ENCODE measurements at places on chromosomes 7 and 10.

DNA sequence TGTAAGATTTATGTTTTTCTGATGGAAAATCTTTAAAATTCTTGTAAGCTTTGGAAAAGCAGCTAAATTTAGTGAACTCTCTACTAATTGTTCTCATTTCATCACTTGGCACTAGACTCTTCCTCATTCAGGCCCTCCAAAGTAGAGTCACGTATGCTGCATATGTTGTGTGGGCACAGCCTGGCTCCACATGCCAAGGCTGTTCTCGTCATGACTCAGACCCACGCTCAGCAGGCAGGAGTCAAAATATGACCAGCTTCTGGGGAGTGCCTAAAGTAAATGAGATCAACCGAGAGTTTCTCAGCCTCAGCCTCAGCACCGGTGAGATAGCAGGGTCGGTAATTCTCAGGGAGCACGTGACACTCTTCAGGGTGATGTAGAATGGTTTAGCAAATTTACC lies 1672.9 kb downstream of the REEP3 start:
- no peak for DNase-seq

- no peak for DNase-seq
Observed at GRCh38 chr7:43392638-43393330, 190.1 kb upstream of the STK17A start.

GRCh38 chr10:1151076-1152033 lies 95.2 kb downstream of the WDR37 start:
- DNase-seq = peak; percentile 13

- no peak for DNase-seq
Observed at GRCh38 chr7:112263519-112263918, 57.0 kb downstream of the ZNF277 start.

GRCh38 chr7:47045207-47046051 lies 536.5 kb downstream of the TNS3 start:
- DNase-seq = peak; percentile 43

- DNase-seq = no peak
Observed at GRCh38 chr7:23043441-23043840, 29.5 kb upstream of the HYCC1 start.

DNA sequence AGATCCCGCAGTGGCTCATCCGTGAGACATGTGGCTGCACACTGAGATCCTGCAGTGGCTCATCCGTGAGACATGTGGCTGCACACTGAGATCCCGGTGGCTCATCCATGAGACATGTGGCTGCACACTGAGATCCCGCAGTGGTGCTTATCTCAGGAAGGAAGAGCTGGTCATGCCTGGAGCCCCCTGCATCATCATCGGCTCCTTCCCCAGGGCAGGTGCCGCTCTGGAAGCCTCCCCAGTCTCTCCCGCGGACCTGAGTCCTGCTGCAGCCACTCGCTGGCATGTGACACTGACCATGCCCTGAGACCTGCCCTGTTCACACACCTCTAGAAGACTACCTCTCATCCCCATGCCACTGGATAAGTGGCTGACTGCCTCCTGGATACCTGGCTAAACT lies 181.3 kb downstream of the PTPRN2 start:
- no peak for DNase-seq

- DNase-seq = peak; percentile 78
Observed at GRCh38 chr10:3424111-3424851, 251.7 kb upstream of the PITRM1 start.

DNA sequence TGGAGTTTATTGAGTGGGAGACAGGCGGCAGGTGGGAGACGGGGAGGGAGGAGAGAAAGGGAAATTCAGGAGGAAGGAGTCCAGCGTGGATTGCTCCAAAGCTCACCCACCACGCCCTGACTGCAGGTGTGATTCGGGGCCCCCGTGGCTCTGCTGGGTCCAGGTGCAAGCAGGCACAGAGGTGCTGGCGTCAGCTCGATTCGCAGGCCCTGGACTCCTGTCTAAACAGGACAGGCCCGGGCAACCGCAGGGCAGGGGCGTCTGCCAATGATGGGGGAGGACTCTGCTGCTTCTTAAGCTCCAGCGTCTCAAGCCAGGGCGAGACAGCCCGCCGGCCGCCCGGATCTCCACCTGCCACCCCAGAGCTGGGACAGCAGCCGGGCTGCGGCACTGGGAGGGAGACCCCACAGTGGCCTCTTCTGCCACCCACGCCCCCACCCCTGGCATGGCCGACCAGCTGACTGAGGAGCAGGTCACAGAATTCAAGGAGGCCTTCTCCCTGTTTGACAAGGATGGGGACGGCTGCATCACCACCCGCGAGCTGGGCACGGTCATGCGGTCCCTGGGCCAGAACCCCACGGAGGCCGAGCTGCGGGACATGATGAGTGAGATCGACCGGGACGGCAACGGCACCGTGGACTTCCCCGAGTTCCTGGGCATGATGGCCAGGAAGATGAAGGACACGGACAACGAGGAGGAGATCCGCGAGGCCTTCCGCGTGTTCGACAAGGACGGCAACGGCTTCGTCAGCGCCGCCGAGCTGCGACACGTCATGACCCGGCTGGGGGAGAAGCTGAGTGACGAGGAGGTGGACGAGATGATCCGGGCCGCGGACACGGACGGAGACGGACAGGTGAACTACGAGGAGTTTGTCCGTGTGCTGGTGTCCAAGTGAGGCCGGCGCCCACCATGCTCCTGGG lies at the start of gene CALML3:
TSS of gene CALML3 (plus strand) at position 321 of the 920 bp plus-strand sequence. CDS start at position 446, 125 bp downstream.
- no peak for DNase-seq

- DNase-seq = no peak
Observed at GRCh38 chr7:103867874-103868273, 121.6 kb downstream of the RELN start.

DNA sequence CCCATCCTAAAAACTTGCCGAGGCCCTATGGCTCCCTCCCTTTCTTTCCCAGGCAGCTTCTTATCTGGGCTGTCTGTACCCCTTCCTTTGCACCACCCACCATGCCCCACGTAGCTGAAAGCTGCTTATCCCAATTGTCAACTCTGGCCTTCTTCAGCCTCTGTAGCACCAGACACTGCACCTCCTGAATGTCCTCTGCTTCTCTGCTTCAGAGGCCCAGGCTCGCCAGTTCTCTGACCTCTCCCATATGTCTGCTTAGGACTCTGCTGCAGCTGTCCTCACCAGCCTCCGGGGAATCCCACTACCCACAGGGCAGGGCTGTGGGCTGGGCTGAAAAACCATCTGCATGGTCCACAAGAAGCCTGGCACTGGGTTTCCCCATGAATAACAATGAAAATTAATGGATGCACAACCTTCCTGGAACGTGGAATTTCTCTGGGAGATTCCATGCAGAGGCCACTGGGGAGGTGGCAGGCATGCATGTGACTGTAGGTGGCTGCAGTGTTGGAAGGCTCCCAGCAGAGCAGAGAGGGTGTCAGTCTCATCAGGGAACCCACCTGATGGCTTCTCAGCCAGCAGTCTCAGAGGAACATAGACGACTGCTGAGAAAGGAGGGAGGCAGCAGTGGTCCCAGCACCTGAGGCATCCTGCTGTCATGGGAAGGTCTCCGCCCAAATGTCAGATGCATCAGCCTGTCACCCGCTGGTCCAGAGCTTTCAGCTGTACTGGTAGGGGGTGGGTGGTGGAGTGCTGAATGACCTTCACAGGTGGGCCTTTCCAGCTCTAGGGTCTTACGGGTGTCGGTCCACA lies 16.8 kb upstream of the SH2D4B start:
- no peak for DNase-seq

- no peak for DNase-seq
Observed at GRCh38 chr7:46864716-46865115, 717.2 kb downstream of the TNS3 start.

- DNase-seq = no peak
Observed at GRCh38 chr7:11005202-11005601, 31.5 kb downstream of the PHF14 start.

DNA sequence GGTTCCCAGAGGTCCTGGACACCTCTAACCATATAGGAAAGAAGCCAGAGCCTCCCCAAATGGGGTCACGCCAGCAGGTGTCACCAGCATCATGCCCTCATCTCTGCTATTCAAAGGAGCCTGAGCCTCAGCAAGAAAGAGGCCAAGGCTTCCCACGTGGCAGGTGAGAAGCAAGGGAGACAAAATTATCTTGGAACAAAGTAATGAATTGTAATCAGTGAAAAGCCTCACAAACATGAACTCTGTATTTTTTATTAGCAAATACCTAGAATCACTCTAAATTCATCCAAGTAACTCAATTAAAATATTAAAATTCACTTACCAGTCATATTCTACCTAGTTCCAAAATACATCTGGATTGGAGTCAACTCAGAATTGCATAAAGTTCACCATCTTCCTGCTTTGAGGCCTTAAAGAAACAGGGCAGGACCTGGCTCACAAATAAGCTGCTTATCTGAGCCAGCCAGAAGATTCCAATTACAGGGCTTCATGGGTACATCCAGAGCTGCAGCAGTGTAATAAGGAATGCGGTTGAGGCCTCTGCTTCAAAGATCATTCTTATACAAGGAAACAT lies 68.7 kb downstream of the SGMS1 start:
- peak; percentile 61 for DNase-seq

GRCh38 chr7:80681272-80681885 lies 42.9 kb downstream of the CD36 start:
- DNase-seq = peak; percentile 45

DNA sequence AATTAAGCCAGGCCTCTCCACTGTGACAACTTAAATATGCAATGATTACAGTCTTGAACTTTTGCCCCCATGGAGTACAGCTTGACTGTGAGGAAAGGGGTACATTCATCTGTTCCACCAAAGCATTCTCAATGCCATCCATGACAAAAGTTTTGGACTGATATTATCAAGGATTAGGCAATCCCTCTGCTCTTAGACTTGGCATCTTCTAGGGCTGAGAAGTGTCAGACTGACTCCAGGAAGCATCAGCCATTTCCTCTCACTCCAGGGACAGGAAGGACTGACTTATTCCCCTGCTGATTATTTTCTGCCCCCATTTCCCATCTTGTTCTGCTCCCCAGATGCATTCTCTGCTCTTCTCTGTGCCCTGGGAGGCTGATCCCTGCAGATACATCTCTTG lies 69.7 kb downstream of the ZNF365 start:
- DNase-seq = peak; percentile 21

- no peak for DNase-seq
Observed at GRCh38 chr10:110404825-110405224, 92.9 kb upstream of the DUSP5 start.

- peak; percentile 60 for DNase-seq
Observed at GRCh38 chr10:95655571-95656290, 780 bp downstream of the ALDH18A1 start.

- peak; percentile 87 for DNase-seq
Observed at GRCh38 chr7:108525327-108525984, 479 bp downstream of the PNPLA8 start.

GRCh38 chr10:30103595-30104320 lies 44.4 kb upstream of the JCAD start:
- peak; percentile 44 for DNase-seq

DNA sequence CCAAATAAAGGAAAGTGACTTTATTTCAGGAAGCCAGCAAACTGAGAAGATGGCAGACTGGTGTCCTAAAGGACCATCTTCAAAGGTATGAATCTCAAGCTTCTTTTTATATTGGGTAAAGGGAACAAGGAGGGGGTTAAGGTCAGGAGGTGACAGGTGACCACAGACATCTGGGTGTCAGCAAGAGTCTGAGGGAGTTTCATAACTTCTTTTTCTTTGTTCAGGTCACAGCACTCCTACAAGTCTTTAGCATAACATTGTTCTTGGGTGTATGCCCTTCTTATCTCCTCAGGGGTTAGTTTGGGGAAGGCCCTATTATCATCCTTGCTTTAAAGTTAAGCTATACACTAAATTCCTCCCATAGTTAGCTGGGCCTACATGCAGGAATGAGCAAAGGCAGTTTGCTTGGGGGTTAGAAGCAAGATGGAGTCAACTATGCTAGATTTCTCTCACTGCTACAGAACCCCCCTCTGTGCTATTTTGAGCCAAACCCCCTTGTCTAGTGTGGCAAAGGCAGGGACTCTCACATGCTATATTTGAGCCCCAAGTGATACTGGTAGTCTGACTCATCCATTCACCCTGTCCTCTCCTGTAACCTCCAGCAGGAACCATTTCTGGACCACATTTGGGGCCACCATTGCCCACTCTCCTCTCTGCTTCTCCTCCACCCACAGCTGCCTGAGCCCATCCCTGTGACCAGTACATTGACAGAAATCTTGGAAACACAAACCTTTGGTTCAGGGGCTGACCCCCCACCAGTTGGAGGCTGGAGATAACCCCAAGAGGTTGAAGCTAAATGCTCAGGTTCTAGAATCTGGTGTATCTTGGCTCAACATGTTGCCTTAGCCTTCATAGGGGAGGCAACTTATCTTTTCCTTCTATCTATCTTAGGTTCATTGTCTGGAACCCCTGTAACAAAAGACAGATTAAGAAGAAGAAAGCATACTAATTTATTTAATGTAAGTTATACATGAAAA lies 55.5 kb upstream of the LRGUK start:
- no peak for DNase-seq

DNA sequence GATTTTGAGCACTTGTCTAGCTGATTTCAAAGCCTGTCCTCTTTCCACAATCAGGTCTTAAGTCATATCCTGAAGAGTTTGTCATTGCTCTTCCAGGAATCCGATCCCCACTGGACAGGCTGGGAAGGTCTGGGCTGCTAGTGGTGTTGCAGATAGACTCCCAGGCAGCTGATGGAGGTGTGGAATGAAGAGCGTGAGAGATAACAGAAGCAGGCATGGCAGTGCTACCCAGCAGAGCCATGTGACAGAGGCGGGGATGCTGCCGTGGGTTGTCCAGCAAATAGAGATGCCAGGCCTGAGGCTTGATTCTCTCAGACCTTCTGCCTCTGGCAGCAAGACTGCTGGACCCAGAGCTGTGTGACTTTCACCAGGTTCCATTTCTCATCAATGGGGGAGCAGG lies 116.5 kb upstream of the EEPD1 start:
- no peak for DNase-seq

- DNase-seq = peak; percentile 96
Observed at GRCh38 chr10:90306187-90306586, 551.7 kb downstream of the HTR7 start.

GRCh38 chr7:112172870-112173567 lies 33.2 kb downstream of the DOCK4 start:
- DNase-seq = no peak

DNA sequence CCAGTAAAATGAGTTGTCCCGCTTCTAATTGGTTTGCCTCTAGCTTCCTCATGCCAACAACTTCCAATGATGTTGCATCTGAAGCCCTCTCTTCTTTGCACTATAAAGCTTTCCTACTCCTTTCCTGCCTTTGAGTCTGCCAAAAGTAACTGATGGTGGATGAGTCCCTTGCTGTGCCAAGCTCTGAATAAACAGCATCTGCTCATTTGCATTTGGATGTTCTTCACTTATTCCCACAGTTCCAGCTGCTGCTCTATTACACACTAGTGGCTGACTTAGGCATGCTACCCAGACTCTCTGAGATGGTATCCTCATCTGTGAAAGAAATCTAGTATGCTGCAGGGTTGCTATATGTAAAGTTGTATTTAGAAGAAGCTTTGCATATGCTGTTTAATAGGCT lies 24.9 kb downstream of the SFR1 start:
- DNase-seq = no peak

- DNase-seq = peak; percentile 72
Observed at GRCh38 chr10:35307297-35307696, 29.0 kb upstream of the CCNY start.

- DNase-seq = no peak
Observed at GRCh38 chr7:475951-476441, 43.6 kb downstream of the PDGFA start.

- DNase-seq = peak; percentile 69
Observed at GRCh38 chr7:133853706-133854276, 273.3 kb upstream of the LRGUK start.
